ENCODE measurements at places on chromosomes 6 and 20. TPM values are rescaled to one million over a fixed set of nuclear protein-coding genes. Genes with fewer than 3 reads are reported as not detected.

The NQO2 gene
- 9.2 TPM for total RNA-seq

The SPAG4 gene
- 15.7 TPM for total RNA-seq

The HLA-DQA2 gene
- total RNA-seq = 0.70 TPM

The MICB gene
- total RNA-seq = 17.6 TPM

The GTSF1L gene
- not detected for total RNA-seq

The ATAT1 gene
- 6.6 TPM for total RNA-seq

The ARID1B gene
- 149 TPM for total RNA-seq

The TRIM38 gene
- 17.5 TPM for total RNA-seq

The MAFB gene
- 0.86 TPM for total RNA-seq

GRCh38 chr6:158488065-158488464 is 71.8 kb upstream of the TMEM181 start:
- no peak for DNase-seq

DNA sequence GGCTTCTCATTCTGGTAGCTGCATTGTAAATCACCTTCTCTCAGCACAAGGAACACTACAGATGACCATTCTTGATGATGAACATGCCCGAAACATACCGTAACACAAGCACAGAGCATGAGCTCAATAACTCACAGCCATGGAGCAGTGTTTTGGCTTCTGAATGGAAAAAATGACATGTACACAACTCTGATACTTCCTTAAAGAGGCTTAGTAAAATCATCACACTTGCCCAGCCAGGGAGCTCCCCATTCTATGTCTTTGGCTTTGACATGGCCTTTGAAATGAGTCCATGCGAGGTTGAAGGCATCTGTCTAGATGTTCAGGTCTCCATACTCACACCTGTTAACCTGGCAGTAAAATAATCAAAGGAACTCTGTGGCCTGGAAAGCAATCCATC is 87.6 kb downstream of the MYB start:
- no peak for DNase-seq

DNA sequence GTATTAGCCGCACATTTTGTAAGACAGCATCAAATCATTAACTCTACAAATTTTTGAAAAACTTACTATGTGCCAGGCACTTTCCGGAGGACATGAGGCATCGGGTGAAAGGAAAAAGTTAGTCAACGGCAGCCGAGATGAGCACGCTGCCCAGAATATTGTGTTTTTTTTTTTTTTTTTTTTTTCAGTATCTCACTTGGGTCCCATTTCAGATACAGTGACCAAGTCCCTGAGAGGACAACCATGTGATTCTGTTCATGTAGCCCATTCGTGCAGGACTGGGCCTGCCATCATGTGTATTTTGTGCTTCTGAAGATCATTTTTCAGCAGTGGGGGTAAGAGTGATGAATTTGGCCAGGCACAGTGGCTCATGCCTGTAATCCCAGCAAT is 1.3 kb downstream of the SLA2 start:
- no peak for DNase-seq

- DNase-seq = no peak
Measured at GRCh38 chr6:25961619-25962148, 918 bp upstream of the TRIM38 start.

DNA sequence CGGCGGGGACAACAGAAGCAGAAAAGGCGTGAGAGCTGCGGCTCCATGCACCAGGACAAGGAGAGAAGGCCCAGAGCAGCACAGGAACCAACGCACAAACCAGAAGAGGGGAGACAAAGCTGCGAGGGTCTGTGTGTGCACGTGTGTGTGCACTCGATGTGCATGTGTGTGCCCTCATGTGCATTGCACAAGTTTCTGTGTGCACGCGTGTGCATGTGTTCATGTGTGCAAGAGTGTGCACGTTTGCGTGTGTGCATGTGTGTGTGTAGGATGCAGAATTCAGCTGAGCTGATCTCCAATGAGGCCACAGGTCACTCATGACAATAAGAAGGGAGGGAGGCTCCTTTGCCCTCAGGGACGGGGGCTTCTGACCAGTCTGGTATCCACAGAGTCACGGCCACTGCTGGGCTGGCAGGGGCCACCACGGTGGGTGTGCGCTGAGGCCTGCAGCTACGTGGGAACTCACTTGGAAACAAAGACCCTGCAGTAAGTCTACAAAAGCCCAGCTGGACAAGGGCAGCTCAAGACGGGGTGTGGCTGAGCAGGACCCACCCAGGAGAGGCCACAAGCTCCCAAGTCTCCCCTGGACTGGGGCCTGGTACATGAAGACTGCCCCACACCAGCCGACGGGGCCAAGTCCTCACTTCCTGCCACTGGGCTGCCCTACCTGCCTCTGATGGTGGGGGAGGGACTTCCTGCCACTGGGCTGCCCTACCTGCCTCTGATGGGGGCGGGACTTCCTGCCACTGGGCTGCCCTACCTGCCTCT is 48.1 kb upstream of the CHRNA4 start:
- no peak for DNase-seq

DNA sequence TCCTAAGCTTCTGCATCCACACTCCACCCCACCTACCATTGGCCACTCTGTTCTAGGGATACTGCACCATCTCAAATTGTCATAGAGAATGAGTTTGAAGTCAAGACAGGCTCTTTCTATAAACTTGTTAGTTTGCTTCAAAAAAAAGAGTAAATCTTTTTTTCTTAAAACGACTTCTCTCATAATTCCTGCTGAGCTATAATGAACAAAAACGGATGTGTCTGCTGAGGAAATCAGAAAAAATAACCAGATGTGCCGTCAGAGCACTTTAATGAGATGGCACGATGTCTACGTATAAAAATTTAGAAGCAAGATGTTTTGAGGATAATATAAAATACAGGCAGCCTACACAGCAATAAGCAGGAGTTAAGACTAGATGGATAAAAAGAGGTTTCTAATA is 24.0 kb upstream of the DDO start:
- DNase-seq = no peak

GRCh38 chr6:159044899-159045727 is at the start of gene TAGAP:
TSS of gene TAGAP (minus strand) at chr6:159044991. CDS start at chr6:159044146, 845 bp downstream.
- peak; percentile 72 for DNase-seq

GRCh38 chr6:195861-196360 is 96.4 kb upstream of the DUSP22 start:
- DNase-seq = peak; percentile 11

DNA sequence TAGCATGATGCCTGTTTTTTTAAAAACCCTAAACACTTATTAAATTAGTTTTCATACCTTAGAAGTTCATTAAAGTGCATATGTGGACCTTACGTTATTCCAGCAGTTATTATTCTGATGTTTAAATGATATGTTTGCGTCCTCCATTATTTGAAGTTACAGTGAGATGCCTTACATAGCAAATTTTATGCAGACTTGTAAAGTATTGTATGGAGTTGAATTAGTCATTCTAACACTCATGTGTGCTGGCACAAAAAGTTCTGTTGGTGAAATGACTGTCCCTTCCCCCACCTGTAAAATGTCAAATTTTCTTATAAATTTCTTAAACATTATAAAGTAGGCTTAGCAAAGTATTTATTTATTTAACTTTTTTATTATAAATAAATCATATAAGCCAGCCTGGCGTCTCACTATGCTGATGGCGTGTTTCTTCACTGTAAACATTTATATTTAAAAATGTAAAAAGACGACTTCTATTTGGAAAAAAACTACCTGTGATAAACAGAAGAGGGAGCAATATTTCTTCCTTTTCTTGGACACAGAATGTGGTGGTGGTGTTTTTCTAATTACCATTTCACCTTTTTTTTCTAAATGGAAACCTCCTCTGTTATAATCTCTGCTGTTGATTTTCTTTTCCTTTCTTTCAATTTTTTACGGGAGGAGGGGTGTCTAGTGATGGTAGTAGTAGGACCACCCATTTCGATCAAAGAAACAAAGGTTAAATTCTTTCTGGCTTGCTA is 155.4 kb downstream of the RFPL4B start:
- no peak for DNase-seq

- DNase-seq = no peak
Measured at GRCh38 chr6:24606200-24606930, 39.6 kb downstream of the KIAA0319 start.

GRCh38 chr6:152554851-152555250 is 82.3 kb downstream of the SYNE1 start:
- DNase-seq = no peak

DNA sequence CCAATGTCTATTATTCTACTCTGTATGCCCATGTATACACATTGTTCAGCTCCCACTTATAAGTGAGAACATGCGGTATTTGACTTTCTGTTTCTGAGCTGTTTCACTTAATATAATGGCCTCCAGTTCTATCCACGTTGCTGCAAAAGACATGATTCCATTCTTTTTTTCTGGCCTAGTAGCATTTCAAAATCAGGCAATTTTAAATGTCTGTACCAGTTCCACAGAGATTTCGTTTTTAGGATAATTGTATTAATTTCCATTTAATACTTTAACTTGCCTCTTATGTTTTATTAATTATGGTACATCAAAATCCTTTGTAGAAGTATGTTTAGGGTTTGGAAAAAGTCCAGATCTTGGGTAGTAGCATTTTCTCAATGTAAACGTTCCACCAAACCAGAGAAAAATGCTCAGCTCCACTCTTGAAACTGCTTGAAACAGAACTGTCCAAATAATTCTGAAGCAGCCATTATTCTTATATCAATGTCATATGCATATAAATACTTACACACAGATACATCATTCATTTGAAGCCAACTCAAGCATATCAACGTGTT is 42.6 kb upstream of the PLEKHG1 start:
- DNase-seq = no peak

DNA sequence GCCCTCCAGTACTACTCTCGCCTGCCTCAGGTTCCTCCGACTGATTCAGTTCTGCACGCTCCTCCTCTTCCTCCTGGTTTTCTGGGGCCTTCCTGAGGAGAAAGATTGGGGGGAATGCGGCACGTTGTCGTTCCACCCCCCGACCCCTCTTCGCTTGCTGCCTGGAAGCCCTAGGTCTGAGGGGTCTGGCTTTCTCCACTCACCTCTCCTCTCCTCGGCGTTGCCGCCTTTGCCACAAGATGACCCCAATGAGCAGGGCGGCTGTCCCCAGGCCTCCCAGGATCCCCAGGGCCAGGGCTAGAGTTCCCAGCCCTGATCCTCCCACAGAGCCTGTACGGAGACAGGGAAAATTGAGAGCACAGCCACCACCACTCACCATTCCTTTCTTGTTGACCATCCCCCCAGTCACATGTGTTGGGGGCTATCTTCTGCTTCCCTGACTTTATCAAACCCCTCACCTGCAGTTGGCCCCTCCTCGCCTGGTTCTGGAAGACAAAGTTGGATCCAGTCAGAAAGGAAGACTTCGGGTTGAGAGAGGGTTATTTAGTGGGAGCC is 2.8 kb downstream of the AGER start:
- DNase-seq = no peak

DNA sequence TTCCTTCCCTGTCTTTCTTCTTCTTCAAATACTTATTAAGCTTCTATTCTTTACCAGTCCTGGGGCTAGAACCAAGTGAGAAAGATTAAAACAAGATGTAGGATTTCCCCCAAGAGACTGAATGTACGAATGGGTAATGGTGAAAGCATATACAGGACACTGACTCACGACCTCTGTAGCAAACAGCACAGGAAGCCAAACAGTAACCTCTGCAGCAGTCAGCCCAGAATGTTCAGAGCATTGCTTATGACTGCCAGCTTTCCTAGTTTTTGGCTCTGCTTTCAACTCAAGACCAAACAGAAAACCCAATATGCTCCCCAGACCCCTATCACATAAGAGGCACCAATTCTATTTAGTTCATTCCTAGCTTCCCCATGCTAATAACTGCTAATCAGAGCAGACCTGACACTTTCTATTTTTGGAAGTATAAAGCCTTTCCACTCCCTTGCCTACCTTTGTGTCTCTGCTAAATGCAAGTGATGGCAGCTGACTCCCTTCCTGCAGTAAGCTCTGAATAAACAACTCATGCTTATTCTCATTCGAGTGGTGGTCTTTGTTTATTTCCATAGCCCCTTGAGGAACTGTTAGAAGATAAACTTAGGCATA is 690.6 kb downstream of the EPM2A start:
- no peak for DNase-seq

- DNase-seq = no peak
Measured at GRCh38 chr6:36563237-36563927, 16.1 kb upstream of the STK38 start.

DNA sequence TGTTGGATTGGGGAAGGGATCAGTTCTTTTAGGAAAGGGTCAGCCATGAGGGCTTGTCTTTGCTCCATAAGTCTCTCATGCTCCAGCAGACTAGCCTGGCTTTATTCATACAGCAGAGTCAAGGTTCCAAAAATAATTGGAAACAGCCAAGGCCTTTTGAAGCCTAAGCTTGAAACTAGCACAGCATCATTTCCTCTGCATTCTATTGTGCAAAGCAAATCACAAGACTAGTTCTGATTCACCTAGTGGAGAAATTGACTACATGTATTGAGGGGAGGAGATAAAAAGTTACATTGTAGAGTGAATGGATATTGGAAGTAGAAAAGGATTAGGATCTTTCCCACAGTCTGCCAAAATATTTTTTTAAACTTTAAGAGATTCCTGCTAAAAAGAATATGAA is 159.3 kb upstream of the PLCB4 start:
- no peak for DNase-seq

- DNase-seq = no peak
Measured at GRCh38 chr6:143581835-143582480, 70.4 kb upstream of the FUCA2 start.

DNA sequence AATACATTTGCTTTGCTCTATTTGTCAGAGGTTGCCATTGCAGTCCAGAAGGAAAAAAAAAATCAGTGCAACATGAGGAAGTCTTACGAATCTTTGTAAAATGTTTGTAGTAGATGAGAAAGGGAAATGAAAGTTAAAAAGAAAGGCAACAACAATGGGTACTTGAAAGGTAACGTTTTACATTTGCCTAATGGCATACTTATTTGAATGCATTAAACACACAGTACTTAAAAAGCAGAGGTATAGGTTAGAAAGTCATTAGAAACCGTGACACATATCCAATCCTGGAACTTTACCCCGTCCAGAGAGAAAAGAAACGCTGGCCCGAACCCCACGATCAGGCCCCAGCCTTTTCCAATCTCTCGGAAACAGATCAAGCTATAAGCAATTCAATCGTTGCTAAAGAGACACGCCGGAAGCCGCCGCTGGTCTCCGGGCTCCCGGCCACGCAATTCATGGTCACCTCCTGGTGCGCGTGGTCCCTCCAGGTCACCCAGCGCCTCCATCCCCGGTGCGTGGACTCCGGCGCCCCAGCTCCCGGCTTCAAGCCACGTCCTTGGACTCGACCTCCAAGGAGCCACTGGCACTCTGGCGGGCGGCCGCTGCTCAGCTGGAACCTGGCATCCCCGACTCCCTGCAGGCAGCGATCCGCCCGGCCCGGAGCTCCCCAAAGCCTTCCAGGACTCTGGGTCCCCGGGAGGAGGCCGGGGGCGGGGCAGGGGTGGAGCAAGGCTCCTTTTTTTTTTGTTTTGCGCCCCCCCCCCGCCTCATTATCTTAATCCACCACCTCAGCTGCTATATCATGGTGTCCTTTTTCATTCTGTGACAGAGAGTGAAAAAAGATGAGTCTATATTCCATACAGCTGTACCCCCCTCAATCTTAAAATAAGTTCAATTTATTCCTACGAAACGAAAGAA is at the start of gene SLC18B1:
Gene SLC18B1 (minus strand): TSS at position 687 of the 918 bp plus-strand sequence. CDS start 181 bp downstream, at position 506.
- peak; percentile 58 for DNase-seq

GRCh38 chr6:84417260-84417659 is 189.8 kb upstream of the CEP162 start:
- no peak for DNase-seq

DNA sequence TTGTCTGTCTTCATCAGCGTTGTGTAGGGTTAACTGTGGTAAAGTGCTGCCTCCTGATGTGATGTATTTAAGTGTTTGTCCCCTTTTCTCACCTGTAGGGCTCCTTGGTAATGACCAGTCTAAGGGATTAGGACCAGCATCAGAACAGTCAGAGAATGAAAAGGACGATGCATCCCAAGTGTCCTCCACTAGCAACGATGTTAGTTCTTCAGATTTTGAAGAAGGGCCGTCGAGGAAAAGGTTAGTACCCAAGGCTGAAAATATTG is 164.2 kb downstream of the JARID2 start:
- DNase-seq = no peak
